ENCODE measurements at places on chromosomes 6 and 20.

GRCh38 chr6:110422444-110422822, 7.1 kb upstream of the DDO start:
- no peak for DNase-seq

DNA sequence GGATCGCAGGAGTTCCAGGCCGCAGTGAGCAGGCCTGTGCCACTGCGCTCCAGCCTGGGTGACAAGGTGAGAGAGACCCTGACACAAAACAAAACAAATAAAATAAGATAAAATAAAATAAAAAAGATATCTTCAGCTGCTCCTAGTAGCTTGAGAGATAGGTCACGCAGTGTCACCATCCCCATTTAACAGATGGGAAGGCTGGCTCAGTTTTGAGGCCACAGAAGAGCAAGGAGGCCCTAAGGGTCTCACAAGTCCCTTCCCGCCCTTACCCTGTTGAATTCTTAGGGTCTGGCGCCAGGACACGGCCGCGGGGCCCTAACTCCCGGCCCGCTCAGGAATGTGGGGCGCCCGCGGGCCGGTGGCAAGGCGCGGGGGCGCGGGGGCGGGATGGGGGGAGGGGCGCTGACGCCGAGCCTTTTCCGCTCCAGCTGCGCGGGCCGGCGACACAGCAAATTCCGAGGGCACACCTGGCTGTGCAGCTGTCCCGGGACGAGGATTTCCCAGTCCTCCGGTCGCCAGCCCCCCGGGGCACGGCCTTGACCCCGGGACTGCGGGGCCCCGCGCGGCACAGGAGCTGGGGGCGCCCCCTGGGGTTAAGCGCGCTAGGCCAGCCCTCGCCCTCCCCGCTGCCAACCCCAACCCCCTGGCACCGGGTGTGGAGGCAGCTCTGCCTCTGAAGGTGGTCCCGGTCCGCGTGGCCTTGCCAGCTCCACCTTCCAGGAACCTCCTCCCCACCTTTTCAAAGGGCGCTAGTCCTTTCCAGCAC, 10.3 kb upstream of the R3HDML start:
- DNase-seq, result peak; percentile 23

- DNase-seq, result no peak
These were observed 56.6 kb upstream of the EYA2 start for GRCh38 chr20:46838011-46838410.

- DNase-seq, result no peak
These were observed 2.4 kb downstream of the PCSK2 start for GRCh38 chr20:17229256-17229655.

DNA sequence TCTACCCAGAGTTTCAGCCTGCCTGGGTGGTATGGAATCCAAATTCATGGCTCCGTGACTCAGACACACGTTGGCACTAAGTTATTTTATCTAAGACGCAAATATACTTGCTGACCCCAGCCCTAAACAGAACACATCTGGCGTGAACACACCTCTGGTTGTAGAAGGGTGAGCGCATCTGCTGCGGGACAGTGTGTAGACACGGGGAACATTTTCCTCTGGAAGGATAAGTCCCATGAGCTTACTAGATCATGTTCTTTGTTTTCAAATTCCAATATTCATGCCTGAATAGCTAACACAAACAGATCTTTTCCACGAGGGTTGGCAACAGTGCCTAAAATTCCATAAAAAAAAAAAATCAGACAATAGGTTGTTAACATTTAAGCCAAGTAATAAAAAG, 87.8 kb downstream of the TMEM170B start:
- no peak for DNase-seq

DNA sequence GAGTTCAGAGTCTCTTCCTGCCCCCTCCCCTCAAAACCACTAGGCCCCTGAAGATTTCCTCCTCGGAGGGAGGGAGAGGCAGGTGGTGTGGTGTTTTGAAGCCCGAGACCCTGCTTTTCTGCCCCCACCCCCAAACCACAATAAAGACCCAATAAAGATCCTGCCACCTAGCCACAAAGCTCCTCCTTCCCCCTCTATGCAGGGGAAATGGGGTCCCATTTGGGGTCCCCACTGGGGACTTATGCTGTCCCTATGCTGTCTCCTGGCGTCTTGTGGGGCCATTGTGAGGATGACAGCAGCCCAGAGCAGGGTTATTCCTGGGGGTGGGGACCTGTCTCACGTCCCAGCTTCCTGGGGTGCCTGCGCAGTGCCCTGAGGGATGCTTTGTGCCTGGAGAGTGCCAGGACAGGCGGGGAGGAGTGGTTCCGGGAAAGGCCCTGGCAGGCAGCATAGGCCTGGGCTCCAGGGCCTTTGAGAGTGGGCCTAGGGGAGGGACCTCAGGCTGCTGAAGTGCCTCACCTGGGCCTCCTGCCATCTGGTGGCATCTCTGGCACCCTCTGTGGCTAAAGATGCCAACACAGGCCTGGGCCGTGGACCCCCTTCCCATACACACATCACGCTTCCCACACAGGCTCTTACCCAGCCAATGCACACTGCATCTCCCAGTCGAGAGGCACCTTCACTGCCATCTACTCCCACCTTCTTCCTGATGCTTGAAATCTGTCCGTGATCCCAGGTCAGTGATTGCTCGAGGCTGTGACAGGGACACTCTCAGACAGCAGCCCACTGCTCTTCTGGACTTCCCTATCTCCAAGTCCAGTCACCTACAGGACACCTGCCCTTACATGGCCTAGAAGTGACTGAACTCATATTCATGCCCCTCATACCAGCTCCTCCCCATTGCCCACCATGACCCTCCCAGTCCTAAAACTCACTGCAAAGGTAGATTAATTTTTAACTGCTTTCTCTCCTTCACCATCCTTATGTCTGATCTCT, 7.9 kb upstream of the ARMC12 start:
- DNase-seq, result peak; percentile 26

DNA sequence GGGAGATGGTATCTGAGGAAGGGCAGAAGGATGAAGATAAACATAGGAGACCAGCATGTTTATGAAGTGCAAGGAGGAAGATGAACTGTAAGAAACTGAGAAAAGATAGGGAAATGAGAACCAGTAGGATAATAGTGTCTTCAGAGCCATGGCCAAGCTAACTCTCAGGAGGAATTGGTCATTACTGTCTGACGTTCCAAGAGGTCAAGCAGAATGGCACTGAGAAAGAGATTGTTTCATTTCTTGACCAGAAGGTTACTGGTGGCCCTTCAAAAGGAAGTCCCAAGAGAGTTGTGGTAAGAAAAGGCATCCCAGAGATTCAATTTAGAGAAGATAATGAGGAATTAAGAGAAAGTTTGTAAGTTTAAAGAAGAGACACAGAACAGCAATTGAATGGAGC, 47.5 kb downstream of the EYA4 start:
- DNase-seq, result no peak

Measured in naive thymus-derived CD8-positive, alpha-beta T cell (primary cell).